Thyroid gland (tissue), 4 donors: ENCODE measurements at places on chromosomes 3 and 15. TPM values are rescaled to one million over a fixed set of nuclear protein-coding genes. Genes with fewer than 3 reads are reported as not detected.

DNA sequence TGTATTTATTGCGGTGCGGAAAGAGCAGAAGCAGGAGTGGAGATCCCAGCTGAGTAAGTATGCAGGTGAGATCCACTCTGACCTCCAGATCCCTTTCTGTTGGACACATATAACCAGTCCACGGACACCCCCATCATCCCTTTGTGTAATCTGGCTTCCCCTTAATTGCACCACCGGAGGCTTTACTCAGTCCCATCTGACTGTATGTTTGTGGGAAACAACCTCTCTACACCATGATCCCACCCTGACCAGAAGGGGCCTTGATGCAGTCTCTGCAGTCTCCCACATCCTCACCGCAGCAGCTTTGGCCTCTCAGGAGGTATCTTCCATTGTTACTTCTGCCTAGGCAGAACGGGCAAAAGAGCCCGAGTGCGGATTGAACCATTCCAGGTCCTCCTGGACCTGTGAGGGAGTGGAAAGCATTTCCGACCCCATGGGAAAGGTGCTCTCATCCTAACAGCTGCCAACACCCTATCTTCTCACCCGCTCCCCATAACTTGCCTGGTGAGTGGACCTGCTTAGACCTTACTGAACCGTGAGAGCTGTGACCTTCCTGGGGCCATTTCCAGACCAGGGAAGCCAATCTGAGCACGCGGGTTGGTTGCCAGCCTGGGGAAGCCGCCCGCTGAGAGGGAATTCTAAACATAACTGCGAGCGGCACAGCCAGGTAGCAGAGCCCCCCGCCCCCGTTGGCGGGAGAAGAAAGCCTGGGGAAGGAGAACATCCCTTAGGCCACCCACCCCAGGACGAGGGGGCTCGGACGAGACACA lies 1.1 kb downstream of the SLCO2A1 start:
- peaks cover 30% of the 10 kb centered on the region for H3K4me1 ChIP-seq
- H3K4me3 ChIP-seq, result no peak overlapping the region
- H3K27ac ChIP-seq, result peak overlapping the region; percentile 94
- no peaks in the 10 kb centered on the region for H3K27me3 ChIP-seq
- H3K36me3 ChIP-seq, result no peaks in the 10 kb centered on the region

- H3K4me1 ChIP-seq, result no peaks in the 10 kb centered on the region
- no peak overlapping the region for H3K27ac ChIP-seq
- H3K36me3 ChIP-seq, result no peaks in the 10 kb centered on the region
- no peaks in the 10 kb centered on the region for H3K27me3 ChIP-seq
These were observed 873.9 kb downstream of the MCTP2 start for GRCh38 chr15:95105229-95105628.

GRCh38 chr3:157174290-157174648 lies 14.3 kb upstream of the CCNL1 start:
- no peaks in the 10 kb centered on the region for H3K36me3 ChIP-seq
- H3K27me3 ChIP-seq, result no peaks in the 10 kb centered on the region
- peak overlapping the region; percentile 99 for H3K27ac ChIP-seq
- H3K4me3 ChIP-seq, result no peak overlapping the region
- DNase-seq, result peak; percentile 38
- H3K4me1 ChIP-seq, result peaks cover 21% of the 10 kb centered on the region

DNA sequence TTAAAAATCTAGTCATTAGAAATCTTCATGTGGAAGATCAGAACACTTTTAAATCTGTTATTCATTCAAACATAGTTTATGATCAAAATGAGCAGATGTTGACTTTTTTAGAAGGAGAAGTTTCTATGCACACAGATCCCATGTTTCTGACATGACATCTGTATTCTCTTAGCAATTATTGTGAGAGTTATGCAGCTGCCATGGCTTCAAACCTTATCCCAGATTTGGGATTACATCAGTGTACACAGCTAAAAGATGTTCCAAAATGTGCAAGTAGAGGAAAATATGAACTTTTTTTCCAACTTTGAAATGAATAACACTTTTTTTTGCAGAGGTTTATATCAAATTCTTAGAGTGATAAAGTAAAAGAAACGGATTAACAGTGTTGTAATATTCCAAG lies 1166.9 kb downstream of the ZPLD1 start:
- H3K4me3 ChIP-seq, result no peak overlapping the region
- H3K4me1 ChIP-seq, result no peaks in the 10 kb centered on the region
- H3K36me3 ChIP-seq, result no peaks in the 10 kb centered on the region

DNA sequence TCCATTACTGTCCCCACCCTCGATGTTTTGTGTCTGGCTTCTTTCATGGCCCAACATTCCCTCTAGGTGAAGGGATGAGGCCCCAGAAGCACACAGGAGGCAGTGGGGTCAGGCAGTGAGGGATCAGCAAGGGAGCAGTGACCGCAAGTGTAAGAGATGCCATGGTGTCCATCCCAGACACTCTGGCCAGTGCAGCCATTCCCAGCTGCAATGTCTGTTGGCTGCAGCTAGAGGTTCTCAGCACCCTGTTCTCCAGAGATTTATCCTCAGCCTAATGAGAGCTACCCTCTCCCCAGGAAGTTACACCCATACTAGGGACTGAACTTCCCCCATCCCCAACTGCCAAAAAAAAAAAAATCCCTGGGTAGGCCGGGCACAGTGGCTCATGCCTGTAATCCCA lies 40.2 kb downstream of the TRANK1 start:
- no peaks in the 10 kb centered on the region for H3K4me1 ChIP-seq
- H3K4me3 ChIP-seq, result no peak overlapping the region
- H3K27me3 ChIP-seq, result no peaks in the 10 kb centered on the region
- no peak overlapping the region for H3K27ac ChIP-seq
- DNase-seq, result no peak

- H3K4me1 ChIP-seq, result peaks cover 34% of the 10 kb centered on the region
- DNase-seq, result no peak
- peaks cover 28% of the 10 kb centered on the region for H3K36me3 ChIP-seq
- H3K4me3 ChIP-seq, result no peak overlapping the region
These were observed 2.2 kb downstream of the ZXDC start for GRCh38 chr3:126473292-126474168.

- H3K27ac ChIP-seq, result no peak overlapping the region
- H3K4me1 ChIP-seq, result no peaks in the 10 kb centered on the region
- no peak overlapping the region for H3K4me3 ChIP-seq
- H3K36me3 ChIP-seq, result no peaks in the 10 kb centered on the region
- no peak for DNase-seq
- no peaks in the 10 kb centered on the region for H3K27me3 ChIP-seq
These were observed 568.4 kb upstream of the ZNF385D start for GRCh38 chr3:22319446-22319845.

GRCh38 chr3:119663885-119664284 lies 3.5 kb upstream of the POPDC2 start:
- H3K27me3 ChIP-seq, result no peaks in the 10 kb centered on the region
- H3K4me1 ChIP-seq, result peaks cover 5% of the 10 kb centered on the region
- no peak overlapping the region for H3K27ac ChIP-seq
- peaks cover 4% of the 10 kb centered on the region for H3K36me3 ChIP-seq

DNA sequence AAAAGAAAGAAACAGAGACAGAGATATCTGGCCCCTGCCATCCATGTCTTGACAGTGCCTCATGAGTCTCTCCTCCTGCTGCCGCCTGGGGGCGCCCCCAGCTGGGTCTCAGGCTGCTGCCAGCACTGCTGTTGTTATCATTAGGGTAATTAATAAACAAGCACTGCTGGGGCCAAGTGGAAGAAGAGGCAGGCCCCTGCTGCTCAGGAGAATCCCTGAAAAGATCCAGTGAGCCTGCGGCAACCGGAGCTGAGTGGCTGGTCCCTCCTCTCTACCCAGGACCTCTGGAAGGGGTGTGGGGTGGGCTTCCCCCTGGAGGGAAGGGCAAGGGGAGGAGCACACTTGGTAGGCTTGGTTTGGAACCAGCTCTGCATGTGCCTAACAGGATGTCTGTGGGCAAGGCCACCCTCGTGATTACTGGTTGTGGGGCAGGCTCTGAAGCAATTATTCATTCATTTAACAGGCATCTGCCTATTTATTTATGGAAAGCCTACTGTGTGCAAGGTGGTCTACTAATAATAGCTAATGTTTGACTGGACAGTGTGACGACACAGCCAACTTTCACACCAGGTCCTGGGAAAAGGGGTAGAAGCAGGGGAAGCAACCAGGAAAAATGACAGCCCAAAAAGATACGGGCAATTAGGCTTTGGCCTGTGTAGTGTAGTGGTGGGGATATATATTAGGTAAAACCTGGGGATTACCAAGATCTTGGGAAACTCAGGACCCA lies 1.2 kb upstream of the TYRO3 start:
- H3K4me3 ChIP-seq, result no peak overlapping the region
- DNase-seq, result peak; percentile 57
- no peaks in the 10 kb centered on the region for H3K36me3 ChIP-seq
- no peaks in the 10 kb centered on the region for H3K27me3 ChIP-seq
- H3K4me1 ChIP-seq, result peaks cover 8% of the 10 kb centered on the region

GRCh38 chr15:29382862-29383261 lies 113.2 kb upstream of the NSMCE3 start:
- no peaks in the 10 kb centered on the region for H3K4me1 ChIP-seq
- H3K4me3 ChIP-seq, result no peak overlapping the region
- H3K27me3 ChIP-seq, result no peaks in the 10 kb centered on the region
- H3K27ac ChIP-seq, result no peak overlapping the region
- H3K36me3 ChIP-seq, result no peaks in the 10 kb centered on the region

- H3K36me3 ChIP-seq, result peaks cover 2% of the 10 kb centered on the region
- H3K27ac ChIP-seq, result no peak overlapping the region
- no peaks in the 10 kb centered on the region for H3K27me3 ChIP-seq
- no peak overlapping the region for H3K4me3 ChIP-seq
These were observed 75.8 kb downstream of the FAIM start for GRCh38 chr3:138684396-138684795.

GRCh38 chr3:54858093-54858785 lies 69.6 kb downstream of the LRTM1 start:
- no peaks in the 10 kb centered on the region for H3K36me3 ChIP-seq
- DNase-seq, result no peak
- H3K27ac ChIP-seq, result no peak overlapping the region
- H3K4me1 ChIP-seq, result peaks cover 16% of the 10 kb centered on the region

The AADACL2 gene
- not detected for total RNA-seq

The UBXN7 gene
- 38.4 TPM for total RNA-seq

The SUSD5 gene
- total RNA-seq, result 2.3 TPM

The IL16 gene
- 11.5 TPM for total RNA-seq

The CPN2 gene
- total RNA-seq, result not detected

The CLRN1 gene
- total RNA-seq, result not detected

The ISLR2 gene
- total RNA-seq, result not detected

The PDCD6IP gene
- 153 TPM for total RNA-seq

The GHSR gene
- total RNA-seq, result not detected

The RAB6B gene
- total RNA-seq, result 5.9 TPM

The CCDC39 gene
- not detected for total RNA-seq
